M059J (cell line): ENCODE measurements at places on chromosomes 2 and 18. TPM values are rescaled to one million over a fixed set of nuclear protein-coding genes. Genes with fewer than 3 reads are reported as not detected.
A peak's percentile ranks its signal among the peaks of the same experiment; 100 is the strongest.

GRCh38 chr2:44392338-44392943 lies 30.7 kb downstream of the CAMKMT start:
- DNase-seq: peak; percentile 39

GRCh38 chr18:8279781-8280330 lies 329.4 kb upstream of the RAB12 start:
- no peak for DNase-seq

LYPD6 gene
- total RNA-seq: 6.9 and 11.3 TPM in 2 replicates

- no peak for DNase-seq
These were observed 4.5 kb upstream of the IL18RAP start for GRCh38 chr2:102418421-102418961.

- no peak for DNase-seq
These were observed 601.6 kb upstream of the PKDCC start for GRCh38 chr2:41446266-41446665.

DNA sequence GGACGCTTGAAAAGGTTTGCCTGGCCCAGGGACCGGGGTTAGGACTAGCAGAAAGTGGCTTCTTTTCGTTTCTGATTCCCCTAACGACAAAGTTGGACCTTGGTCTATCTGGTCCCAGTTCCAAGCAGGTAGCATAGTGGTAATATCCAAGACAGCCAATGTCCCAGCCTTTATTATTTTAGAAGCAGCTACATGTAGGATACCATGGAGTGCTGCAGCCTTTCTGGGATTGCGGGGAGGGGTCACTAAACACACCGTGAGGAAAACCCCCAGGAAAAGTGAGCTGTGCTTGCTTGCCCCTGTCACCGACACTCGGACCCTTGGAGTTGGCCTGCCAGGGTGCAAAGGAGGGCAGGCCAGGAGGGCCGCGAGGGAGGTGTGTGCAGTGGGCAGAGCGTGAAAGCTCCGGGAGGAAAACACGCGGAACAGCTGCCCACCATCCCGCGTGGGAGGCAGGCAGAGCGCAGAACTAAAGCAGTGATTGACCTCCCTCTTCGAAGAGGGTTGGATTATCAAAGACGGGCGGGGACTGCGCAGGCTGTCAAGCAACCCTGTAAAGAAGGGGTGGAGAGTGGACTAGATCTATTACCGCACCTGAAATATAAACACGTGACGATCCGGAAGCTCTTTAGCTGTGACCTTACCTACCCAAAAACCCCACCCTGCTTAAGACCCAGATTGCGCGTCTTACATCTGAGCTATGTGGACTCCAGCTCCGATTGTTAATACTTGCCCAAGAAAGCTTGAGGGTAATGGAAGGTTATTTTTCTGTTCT lies 624 bp upstream of the MAP4K3 start:
- no peak for DNase-seq

- no peak for DNase-seq
These were observed 26.6 kb downstream of the SESTD1 start for GRCh38 chr2:179238027-179238426.
